HFFc6 (cell line): ENCODE measurements at places on chromosomes 12 and 14. TPM values are rescaled to one million over a fixed set of nuclear protein-coding genes. Genes with fewer than 3 reads are reported as not detected.

GRCh38 chr12:52458861-52459260 lies 6.9 kb upstream of the KRT6B start:
- no peak overlapping the region for H3K27ac ChIP-seq
- DNase-seq, result no peak
- H3K4me3 ChIP-seq, result no peak overlapping the region

- no peaks in the 10 kb centered on the region for H3K36me3 ChIP-seq
- peaks cover 5% of the 10 kb centered on the region; the same call in 1 of the 2 replicates for H3K27me3 ChIP-seq
- H3K27ac ChIP-seq, result no peak overlapping the region
These were observed 20.5 kb upstream of the GUCY2C start for GRCh38 chr12:14716848-14717444.

Gene PKP2
- not detected in 3 replicates for total RNA-seq

Gene LPCAT3
- total RNA-seq, result 21.2 to 28.4 TPM (median 23.4 TPM) in 3 replicates

Gene CD4
- total RNA-seq, result 0.11 TPM in 1 of 3 replicates, not detected in the others

Gene HOXC9
- total RNA-seq, result 0.15 to 1.4 TPM (median 0.39 TPM) in 3 replicates
